ENCODE measurements at places on chromosomes 16 and 17.

DNA sequence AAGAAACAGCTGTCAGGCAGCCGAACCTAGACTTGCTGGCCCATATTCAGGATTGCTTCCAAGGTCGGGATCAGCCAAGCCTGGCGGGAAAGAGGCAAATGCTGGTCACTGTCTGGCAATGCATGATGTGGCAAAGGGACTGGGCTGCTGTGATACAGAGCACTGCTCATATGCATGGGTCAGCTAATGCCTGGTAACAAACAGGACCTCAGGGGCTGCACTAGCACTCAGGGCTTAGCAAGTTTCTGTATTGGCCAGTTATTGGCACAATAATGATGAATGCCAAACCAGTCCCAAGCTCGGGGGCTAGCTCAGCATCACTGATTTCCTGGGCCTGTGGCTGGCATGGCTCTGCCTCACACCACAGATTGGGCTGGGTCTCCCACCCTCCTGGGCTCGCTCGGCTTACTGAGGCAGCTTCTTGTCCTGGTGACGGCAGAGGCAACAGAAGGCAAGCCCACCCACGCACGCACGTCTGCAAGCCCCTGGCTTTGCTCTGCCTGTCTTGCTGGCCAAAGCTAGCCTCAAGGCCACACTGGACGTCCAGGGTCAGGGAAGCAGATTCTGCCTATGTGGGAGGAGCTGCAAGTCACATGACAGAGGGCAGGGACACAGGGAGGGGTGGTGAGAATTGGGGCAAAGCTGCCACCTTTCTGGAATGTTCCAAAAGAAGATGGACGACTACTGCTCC is 21.4 kb upstream of the RPTOR start:
- DNase-seq = no peak

DNA sequence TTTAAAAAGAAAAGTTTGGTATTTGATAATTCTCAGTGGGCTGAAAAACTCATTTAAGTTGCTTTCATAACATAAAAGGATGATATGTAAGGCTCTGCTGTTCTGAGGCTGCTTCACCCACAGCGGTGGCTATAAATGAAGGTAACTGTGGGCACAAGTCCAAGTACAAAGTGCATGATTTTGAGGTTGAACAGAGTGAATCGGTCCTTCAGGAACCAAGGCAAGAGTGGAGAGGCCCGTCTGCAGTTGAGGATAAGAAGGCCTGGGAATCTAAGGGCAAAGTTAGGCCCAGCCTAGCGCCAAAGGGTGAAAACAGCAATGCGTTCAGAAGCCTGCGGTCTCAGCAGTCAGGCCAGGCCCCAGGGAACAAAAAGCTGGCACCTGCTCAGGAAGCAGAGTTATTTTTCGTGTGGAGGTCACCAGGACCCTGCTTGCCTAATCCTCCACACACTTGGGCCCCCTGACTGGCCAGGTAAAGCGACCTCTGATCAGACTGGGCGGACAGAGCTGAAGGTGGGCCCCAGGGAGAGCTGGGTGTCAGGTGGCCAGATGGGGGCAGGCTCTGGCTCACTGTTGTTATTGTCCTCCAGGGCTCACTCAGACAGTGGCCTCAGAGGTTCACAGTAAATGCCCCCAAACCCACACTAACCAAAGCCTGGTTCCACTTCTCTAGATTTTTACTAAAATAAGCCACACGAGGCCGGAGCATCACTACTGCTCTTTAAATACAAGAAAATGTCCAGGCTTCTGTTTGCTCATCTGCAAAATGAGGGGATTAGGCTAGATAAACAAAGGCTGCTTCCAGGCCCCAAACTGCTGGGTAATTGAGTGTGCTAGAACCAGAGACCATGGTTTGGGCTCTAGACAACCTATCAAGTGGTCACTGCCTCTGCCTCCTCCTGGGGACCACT is 46.5 kb downstream of the TEX2 start:
- DNase-seq = no peak

- DNase-seq = no peak
These were observed 41.2 kb downstream of the KIAA0513 start for GRCh38 chr16:85068746-85069145.

DNA sequence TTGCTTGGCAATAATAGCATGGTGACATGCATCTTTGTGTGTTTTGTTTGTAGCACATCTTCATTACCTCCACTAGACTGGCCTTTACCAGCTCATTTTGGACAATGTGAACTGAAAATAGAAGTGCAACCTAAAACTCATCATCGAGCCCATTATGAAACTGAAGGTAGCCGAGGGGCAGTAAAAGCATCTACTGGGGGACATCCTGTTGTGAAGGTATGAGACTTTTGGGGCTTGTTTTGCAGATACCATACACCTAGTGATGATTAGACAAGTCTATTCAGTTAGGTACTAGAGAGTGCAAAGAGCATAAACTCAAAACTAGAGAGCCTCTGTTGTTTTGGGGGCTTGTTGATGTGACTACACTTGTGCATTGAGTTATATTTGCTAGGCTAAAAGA is 41.2 kb downstream of the NFATC3 start:
- no peak for DNase-seq

DNA sequence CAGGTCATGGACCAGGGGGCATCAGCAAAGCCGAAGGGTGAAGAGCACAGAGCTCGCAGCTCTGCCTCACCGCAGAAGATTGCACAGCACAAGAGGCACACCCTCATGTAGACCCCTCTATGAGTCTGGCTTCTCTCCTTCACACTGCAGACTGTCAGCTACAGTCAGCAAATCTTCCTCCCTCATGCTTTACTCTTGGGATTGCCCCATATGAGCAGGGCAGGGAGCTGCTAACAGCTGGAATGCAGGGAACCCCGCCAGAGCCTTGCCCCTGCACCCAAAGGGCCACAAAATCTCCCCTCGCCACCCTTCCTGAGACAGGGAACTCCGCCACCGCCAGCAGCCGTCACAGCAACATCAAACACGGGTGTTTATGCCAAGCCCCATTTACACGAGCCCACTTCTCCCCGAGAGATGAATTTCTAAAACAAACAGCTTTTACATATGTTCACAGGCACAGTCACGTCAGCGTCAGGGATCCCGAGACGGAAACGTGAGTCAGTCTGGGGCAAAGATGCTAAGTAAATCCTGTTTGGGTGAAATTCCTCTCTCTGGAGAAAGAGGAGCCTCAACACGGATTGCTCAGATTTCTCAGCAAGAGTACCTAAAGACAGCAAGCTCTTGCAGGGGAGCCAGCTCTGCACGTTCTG is 121.9 kb downstream of the CDYL2 start:
- DNase-seq = no peak

DNA sequence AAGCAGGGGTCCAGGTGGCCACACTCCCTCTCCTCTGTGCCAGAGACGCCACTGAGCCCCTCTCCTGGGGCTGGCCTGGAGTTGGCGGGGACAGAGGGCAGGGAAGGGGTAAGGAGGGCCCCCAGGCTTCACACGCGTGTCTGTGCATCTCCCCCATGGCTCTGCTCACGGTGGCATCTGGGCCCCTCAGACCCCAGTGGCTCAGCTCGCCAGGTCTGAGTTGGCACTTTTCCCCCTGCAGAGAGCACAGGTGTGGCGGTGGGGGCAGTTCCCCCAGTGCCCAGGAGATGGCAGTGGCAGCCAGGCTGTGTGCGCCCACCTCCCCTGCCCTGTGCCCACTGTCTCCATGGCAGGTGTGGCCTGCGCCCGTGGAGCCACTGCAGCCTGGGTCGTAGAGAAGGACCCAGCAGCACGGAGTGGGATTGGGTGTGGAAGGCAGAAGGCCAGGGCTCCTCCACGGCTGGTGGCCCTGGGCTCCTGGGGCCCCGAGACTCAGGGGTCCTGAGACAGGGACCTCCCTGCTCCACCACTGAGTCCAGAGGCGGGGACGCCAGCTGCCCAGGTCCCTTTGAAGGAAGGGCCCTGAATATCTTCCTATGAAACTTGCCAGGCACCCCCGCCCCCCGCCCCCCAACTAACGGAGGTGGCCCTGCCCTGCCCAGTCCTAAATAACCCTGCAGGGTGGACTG is 4.3 kb upstream of the APRT start:
- no peak for DNase-seq

DNA sequence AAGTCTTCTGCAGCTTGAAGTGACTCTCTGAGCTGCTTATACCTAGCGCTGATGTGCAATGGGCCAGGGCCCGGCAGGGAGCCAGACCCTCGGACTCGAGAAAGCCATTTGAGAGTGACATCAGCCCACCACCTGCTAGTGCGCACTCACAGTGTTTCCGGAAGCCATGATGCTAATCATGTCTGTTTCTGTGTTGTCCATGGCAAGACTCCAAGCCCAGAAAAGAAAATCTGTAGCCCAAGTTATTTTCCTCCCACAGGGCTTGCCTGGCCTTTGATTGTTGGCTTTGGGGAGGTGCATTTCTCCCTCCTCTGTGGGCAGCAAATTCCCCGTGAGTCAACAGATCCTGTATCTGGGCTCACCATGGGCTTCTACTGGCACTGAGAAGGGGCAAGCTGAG is 1.8 kb upstream of the CDRT4 start:
- DNase-seq = no peak

DNA sequence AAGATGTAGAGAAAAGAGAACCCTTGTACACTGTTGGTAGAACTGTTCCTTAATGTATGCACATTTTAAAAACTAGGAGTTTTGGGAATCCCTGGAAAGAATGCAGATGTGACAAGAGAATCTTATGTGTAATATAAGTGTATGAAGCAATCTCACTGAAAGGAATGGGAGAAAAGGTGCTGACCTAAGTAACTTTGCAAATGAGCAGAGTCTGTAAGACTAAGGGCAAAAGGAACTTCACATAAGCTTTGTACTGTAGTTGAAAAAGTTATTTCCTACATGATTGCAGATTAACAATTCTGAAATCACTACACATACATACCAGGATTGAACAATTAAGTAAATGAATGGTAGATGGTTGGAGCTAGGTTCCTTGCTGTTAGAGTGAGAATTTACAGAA is 22.3 kb downstream of the CBLN1 start:
- DNase-seq = no peak

- DNase-seq = no peak
These were observed 12.8 kb downstream of the TBC1D26 start for GRCh38 chr17:15744885-15745284.

- no peak for DNase-seq
These were observed 75.8 kb downstream of the WNT3 start for GRCh38 chr17:46742565-46743270.

DNA sequence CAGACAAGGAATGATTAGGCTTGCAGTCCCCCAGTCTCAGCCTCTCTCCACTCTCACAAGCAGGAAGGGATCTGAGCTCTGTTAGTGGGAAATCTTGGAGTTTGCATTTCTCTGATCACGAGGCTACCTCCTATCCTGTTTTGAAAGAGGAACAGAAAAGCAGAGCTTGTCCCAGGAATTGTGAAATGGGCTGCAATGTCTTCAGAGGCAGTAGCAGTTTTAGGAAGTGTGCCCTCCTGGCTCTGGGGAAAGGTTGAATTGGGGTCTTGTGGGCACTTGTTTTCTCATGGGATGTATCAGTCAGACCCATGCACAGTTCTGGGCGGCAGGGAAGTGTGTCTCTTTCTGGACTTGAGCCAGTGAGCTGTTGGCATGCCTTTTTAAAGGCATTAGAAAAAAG is 22.8 kb downstream of the NUP85 start:
- no peak for DNase-seq
